NCI-H1930 (cell line): ENCODE measurements at places on chromosomes 3 and 15.

DNA sequence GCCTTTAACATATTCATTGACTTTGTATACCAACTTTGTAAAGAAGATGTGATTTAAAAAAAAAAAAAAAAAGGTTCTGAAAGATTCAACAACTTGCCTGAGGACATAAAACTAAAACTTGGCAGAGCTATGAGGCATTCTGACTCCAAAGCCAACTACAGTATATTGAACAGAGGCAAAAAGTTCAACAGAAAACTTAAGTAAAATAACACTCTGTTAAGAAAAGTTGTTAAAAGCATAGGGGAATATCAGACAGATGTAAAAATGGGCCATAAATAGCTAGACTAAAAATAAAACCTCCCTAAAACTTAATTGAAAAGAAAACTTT lies 23.4 kb downstream of the GOLIM4 start:
- no peak for DNase-seq

DNA sequence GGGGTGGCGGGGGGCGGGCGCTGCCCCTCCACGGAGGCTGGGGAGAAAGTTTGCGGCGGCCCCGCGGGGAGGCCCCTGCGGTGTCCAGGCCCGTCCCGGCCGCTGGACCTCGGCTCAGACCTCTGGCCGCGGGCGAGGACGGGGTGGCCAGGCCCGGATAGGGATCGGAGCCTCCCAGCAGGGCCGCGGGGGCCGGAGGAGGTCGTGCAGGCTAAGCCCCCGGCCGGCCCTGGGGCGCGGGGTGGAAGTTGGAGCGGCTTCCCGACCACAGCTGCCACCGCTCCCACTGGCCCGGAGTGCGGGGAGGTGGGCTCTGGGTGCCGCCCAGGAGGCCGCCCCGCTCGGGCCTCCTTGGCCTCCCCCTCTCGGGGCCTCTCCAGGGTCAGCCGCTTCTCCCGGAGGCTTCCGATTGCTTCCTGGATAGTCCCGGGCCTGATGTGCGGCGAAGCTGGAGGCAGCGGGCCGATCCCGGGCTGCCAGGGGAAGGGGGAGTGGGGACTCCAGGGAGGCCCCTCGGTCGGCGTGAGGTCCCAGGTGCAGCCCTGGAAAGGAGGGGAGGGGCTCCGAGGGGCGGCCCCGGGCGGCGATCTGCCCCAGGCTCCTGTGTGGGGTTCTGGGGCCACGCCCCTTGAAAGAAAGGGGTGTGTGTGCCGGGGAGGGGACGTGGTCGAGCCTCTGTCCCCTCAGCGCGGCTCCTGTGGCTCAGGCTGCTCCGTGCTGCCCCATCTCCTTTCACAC lies 907 bp downstream of the PLXNA1 start:
- DNase-seq = no peak

GRCh38 chr3:107986505-107986904 lies 104.3 kb downstream of the CD47 start:
- no peak for DNase-seq

- no peak for DNase-seq
Measured at GRCh38 chr3:138938056-138938876, 8.7 kb downstream of the FOXL2 start.

DNA sequence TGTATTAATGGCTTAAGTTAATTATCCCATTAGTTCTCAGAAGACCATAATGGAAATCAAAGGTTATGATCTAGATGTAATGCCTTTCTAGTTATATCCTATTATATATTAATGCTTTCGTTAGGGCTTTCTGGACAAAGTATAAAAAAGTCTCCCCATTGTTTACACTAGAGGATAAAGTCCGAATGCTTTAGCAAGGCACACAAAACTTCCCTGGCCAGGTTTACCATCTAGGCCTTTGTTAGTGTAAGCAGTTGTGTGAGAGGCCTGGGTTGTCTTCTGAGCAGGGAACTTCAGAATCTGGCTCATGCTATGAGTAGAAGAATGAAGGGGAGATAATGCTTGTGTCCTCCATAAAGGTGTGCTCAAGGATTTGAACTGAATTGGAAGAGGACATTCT lies 106.3 kb upstream of the MEIS2 start:
- DNase-seq = no peak

DNA sequence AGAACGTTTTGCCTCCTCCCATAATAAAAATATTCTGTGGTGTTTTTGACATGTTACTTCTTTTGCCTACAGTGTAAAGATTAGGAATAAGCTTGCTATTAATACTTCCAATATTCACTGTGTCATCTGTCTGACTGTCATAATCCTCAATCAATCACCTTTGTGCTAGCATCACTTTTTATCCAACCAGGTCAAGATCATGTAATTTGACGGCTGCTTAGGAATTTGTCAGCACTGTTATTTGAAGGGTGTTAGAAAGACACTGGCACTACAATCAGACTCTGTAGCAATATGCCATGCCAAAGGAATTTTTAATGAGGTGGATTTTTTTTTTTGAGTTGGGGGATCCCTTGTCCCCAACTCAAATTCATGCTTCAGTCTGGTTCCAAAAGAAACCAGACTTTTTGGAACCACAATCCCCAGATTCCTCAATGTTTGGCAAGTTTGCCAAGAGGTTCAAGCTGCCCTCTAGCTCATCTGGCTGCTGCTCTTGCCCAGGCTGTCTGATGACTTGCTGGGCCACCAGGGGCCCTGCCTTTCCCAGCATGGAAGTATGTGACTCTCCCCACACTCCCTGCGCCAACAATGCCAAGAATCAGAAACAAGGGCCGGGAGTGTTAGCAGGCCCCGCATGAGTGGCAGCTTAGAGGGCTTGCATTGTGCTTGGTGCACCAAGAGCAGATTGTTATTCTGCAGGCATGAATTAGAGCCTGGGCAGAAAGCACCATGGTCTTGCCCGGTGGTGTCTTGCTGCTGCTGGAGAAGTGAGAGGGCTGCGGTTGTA lies 58.6 kb upstream of the TSC22D2 start:
- DNase-seq = no peak

GRCh38 chr3:79329154-79329553 lies 438.6 kb downstream of the ROBO1 start:
- DNase-seq = no peak

- DNase-seq = no peak
Measured at GRCh38 chr3:173709026-173709425, 311.5 kb downstream of the NLGN1 start.

- DNase-seq = no peak
Measured at GRCh38 chr3:14299767-14300166, 102.6 kb upstream of the SLC6A6 start.

GRCh38 chr3:186110975-186111974 lies 2.4 kb upstream of the ETV5 start:
- DNase-seq = no peak
